Stimulated activated CD8-positive, alpha-beta memory T cell treated with anti-CD3 and anti-CD28 coated beads, Interleukin-4, amount 100 ng/mL, for 4 hours (primary cell): ENCODE measurements at places on chromosomes 2 and 18.

- no peak for DNase-seq
Observed at GRCh38 chr2:178530131-178530530, 49.9 kb downstream of the PLEKHA3 start.

- DNase-seq: no peak
Observed at GRCh38 chr2:101728865-101729264, 31.4 kb downstream of the MAP4K4 start.

GRCh38 chr2:123783164-123783563, 241.9 kb upstream of the CNTNAP5 start:
- no peak for DNase-seq

DNA sequence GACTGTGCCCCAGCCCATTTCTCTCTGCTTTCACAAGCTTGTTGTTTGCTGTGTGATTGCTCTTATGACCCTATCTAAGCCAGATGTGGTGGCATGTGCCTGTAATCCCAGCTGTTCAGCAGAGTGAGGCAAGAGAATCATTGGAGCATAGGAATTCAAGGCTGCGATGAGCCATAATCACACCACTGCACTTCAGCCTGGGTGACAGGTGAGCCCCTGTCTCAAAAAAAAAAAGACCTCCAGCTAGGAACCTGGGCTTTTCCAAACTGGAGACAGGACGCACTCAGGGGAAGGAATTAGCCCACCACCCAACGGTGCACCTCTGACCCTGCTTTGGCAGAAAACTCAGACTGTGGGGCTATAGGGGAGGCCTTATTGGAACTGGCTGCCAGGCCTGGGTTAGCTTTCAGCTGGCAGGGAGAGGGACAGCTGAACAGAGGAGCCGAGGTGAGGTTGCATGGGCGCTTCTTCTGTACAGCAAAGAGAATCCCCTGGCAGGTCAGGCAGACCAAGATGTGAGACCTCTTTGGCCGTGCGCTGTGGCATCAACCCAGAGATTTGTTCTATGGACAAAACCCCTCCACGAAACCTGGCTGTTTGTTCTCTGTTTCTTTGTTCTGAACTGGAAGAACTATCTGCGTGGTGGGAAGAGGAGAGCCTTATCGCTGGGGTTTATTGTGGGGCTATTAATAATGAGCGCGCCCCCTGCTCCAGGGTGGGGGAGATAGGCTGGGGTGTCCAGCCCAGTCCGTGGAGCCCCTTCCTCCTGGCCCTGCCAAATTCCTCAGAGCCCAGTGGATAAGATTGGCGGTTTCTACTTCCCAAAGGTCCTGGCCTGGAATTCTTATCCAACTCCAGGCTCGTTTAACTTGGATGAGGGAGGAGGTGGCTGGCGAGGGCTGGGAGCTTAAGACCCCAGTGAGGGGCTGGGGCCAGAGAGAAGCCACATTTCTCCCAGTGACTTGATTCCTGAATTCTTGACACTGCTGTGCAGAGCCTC, 38.8 kb upstream of the SMAD7 start:
- no peak for DNase-seq
